ENCODE measurements at places on chromosomes 12 and 14.

- no peak for DNase-seq
Observed at GRCh38 chr12:27969624-27970400, 2.7 kb downstream of the PTHLH start.

DNA sequence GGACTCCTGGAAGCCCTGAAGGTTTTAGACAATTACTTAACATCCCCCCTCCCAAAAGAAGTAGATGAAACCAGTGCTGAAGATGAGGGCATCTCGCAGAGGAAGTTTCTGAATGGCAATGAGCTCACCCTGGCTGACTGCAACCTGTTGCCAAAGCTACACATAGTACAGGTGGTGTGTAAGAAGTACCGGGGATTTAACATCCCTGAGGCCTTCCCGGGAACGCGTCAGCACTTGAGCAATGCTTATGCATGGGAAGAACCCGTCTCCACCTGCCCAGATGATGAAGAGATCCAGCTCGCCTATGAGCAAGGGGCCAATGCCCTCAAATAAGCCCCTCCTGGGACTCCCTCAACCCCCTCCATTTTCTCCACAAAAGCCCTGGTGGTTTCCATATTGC lies 10.6 kb upstream of the SPPL3 start:
- DNase-seq, result no peak

DNA sequence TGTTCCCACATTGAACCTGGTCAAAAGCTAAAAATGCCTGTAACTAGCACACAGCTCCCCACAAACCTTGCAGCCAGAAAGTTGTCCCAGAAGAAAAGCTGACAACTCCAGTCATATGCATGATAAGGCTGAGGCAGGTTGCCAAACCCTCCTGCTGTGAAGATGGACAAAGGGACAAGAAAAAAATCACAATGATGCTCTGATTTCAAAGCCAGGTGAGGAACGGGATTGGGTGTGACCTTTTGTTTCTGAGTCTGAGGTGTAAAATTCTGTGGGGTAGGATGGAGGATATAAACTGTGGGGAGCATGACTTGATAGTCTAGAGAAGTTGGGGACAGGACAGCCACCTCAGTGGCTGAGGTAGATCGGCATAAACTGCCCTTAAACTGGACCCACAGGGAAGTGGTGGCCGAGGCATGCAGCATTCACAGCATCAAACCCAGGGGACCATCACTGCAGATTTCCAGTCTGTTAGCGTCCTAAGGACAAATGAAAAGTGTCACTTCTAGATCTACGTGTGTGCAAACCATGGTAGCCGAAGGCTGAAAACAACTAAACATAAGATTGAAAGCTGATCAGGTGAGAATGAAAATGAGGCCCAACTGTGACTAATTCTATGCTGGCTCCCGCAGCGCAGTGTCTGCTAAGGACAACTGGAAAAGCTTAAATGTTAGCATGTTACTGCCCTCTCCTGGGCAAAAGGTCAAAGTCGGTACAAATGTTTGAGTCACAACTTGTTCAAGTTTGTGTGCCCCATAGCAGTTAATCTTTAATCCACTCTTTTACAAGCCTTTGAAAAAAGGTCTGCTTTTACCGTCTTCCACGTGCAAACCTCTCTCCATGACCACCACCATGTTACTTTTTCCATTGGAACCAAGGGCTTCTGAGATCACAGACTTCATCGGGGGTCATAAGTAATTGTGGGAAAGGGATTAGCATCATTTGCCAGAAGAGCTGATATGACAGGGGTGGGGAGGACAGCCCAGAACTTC lies 39.8 kb downstream of the GRIN2B start:
- no peak for DNase-seq

GRCh38 chr14:100696590-100696989 lies 30.1 kb upstream of the DLK1 start:
- no peak for DNase-seq

DNA sequence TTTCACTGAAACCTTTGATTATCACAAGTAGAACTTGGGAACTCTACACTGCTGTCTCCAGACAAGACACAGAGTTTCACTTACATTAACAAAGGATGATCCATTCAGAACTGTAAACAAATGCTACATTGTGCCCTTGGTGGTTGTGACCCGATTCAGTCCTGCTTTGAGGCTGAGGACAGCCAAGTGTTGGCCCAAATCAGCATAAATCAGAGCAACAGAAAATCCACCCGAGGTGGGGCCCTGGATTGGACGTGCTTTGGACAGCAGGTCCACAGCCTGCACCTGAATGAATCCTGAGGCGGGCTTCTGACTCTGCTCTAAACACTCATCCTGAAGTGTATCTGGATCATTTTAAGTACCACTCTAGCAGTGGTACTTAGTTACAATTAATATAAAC lies 68.8 kb downstream of the PPP2R5C start:
- no peak for DNase-seq
